Kidney (tissue), 22 donors: ENCODE measurements at places on chromosomes 5 and 9. TPM values are rescaled to one million over a fixed set of nuclear protein-coding genes. Genes with fewer than 3 reads are reported as not detected.
A peak's percentile ranks its signal among the peaks of the same experiment; 100 is the strongest.

DNA sequence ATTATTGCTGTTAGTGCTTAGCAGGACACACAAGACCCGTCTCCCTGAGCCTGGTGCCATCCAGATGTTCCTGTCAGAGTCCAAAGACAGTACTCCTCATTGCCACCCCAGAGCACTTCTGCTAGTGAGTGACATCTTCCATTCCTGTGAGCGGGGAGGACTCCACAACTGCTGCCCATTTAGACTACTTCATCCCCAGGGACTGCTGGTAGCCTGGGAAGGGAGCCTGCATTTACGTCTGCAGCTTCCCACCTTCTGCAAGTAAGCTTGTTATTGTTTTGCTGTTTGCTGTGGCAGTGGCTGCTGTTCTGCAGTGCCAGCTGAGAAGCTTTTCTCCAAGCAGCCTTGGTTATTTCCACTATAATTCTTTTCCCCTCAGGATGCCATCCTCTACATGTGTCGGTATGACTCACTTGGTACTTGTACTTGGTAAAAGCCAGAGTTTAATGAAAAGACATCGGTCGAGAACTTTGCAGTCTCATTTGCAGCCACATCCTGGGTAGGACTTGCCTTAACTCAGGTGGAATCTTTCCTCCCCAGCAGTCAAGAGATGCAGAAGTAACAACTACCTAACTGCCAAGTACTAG is 10.6 kb upstream of the MAP1B start:
- H3K27me3 ChIP-seq = no peaks in the 10 kb centered on the region
- H3K36me3 ChIP-seq = no peaks in the 10 kb centered on the region
- no peak overlapping the region for H3K4me3 ChIP-seq
- no peaks in the 10 kb centered on the region for H3K4me1 ChIP-seq

- DNase-seq = no peak
- H3K4me1 ChIP-seq = peaks cover under 1% of the 10 kb centered on the region
- H3K27me3 ChIP-seq = no peaks in the 10 kb centered on the region
These were observed 10.9 kb downstream of the MGAT1 start for GRCh38 chr5:180791611-180792213.

- no peaks in the 10 kb centered on the region for H3K4me1 ChIP-seq
- no peak overlapping the region for H3K27ac ChIP-seq
- no peaks in the 10 kb centered on the region for H3K36me3 ChIP-seq
- H3K27me3 ChIP-seq = no peaks in the 10 kb centered on the region
- no peak for DNase-seq
These were observed 53.0 kb downstream of the TSSK1B start for GRCh38 chr5:113381791-113382190.

GRCh38 chr5:135599421-135600151 is 20.8 kb upstream of the CXCL14 start:
- no peaks in the 10 kb centered on the region for H3K27me3 ChIP-seq
- DNase-seq = no peak
- no peaks in the 10 kb centered on the region for H3K36me3 ChIP-seq
- peaks cover 17% of the 10 kb centered on the region for H3K4me1 ChIP-seq

DNA sequence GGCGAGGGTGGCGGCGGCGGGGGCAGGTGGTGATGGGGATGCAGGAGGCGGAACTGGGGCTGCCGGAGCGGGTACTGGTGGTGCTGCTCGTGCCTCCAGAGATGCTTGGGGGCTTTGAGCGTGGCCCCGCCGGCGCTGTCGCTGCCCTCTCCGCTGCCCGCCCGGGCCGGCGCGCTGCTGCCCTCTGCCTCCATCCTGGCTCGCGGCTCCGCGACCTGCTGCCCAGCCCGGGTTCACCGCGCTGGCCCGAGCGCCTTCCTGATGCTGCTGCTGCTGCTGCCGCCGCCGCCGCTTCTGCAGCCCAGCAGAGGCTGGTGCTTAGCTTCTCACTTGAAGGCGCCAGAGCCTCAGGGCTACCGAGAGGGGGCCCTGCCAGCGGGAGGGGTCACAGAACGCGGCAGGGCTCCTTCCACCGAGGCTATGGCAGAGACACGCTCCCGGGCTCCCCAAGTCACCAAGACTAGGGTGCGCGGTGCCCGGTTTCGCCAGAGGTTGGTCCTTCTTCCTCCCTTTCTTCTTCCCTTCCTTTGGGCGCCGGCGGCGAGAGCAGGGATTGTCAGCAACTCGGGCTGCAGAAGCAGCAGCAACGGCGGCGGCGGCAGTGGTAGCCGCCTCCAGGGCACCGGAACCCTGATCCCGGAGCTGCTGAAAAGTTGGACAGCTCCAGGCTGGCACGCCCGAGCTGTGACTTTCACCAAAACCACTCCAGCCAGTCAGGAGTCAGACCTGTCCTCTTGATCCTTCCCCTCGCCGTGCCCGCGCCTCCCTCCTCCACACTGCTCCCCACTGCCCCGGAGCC is at the start of gene PDE4D:
TSS of gene PDE4D (minus strand) at position 298 of the 799 bp plus-strand sequence.
- H3K36me3 ChIP-seq = no peaks in the 10 kb centered on the region
- DNase-seq = peak; percentile 89
- H3K27ac ChIP-seq = no peak within 1 kb of the TSS
- no peaks in the 10 kb centered on the region for H3K4me1 ChIP-seq
- H3K4me3 ChIP-seq = no peak within 1 kb of the TSS

- H3K27ac ChIP-seq = peak within 1 kb of the TSS; percentile 89
- no peaks in the 10 kb centered on the region for H3K36me3 ChIP-seq
- H3K4me3 ChIP-seq = peak within 1 kb of the TSS; percentile 84
- H3K4me1 ChIP-seq = no peaks in the 10 kb centered on the region
These were observed at the start of gene FNBP1 for GRCh38 chr9:130042885-130043653. Gene FNBP1, minus strand, starts transcription at chr9:130043189. Its CDS starts 214 bp downstream, at chr9:130042975.

DNA sequence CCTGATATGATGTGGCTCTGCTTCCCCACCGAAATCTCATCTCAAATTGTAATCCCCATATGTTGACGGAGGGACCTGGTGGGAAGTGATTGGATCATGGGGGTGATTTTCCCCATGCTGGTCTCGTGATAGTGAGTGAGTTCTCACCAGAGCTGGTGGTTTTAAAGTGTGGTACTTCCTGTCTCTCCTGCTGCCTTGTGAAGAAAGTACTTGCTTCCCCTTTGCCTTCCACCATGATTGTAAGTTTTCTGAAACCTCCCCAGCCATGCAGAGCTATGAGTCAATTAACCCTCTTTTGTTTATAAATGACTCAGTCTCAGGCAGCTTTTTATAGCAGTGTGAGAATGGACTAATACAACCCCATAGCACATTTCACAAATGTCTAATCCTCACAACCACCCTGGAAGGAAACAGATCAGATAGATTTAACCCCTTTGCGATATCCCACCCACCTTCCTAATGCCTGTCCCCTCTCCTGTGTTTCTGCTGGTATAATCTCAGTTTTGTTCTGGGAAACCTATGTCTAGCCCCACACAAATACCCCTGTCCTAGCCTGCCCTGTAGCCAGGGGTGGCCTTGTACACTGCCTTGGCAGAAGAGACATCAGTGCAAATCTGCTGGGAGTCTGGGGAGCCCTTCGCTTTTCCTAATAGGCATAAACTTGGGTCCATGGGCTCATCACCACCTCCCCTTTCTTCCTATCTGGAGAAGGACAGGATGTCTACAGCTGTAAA is 157.0 kb upstream of the RAI14 start:
- H3K27me3 ChIP-seq = no peaks in the 10 kb centered on the region
- H3K4me3 ChIP-seq = no peak overlapping the region
- H3K4me1 ChIP-seq = peaks cover 13% of the 10 kb centered on the region
- no peaks in the 10 kb centered on the region for H3K36me3 ChIP-seq
- no peak for DNase-seq
- H3K27ac ChIP-seq = no peak overlapping the region

- H3K27me3 ChIP-seq = no peaks in the 10 kb centered on the region
- H3K27ac ChIP-seq = no peak overlapping the region
- H3K4me1 ChIP-seq = no peaks in the 10 kb centered on the region
- H3K36me3 ChIP-seq = no peaks in the 10 kb centered on the region
These were observed 15.5 kb upstream of the TRIM32 start for GRCh38 chr9:116671605-116672004.

DNA sequence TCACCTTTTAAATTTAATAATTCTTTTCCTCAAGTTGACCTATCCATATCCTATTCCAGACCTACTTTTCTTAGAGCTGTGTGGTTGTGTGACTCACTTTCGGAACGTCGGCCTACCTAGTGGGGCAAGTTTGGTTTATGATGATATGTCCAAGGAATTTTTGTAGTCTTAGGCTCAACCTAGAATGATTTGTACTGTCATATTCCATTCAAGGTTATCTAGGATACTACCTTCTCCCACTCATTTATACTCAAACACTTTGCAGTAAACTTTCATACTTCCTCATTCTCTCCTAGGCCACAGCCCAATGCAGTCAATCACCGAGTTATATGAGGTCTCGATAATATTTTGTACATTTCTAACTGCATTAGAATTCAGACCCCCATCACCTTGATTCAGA is 61.9 kb downstream of the PIK3R1 start:
- H3K27me3 ChIP-seq = no peaks in the 10 kb centered on the region
- peaks cover 20% of the 10 kb centered on the region for H3K36me3 ChIP-seq
- no peaks in the 10 kb centered on the region for H3K4me1 ChIP-seq
- no peak overlapping the region for H3K4me3 ChIP-seq

GRCh38 chr5:128782446-128782845 is 182.8 kb upstream of the SLC27A6 start:
- no peaks in the 10 kb centered on the region for H3K4me1 ChIP-seq
- no peaks in the 10 kb centered on the region for H3K27me3 ChIP-seq
- H3K27ac ChIP-seq = no peak overlapping the region
- H3K36me3 ChIP-seq = no peaks in the 10 kb centered on the region
- H3K4me3 ChIP-seq = no peak overlapping the region

DNA sequence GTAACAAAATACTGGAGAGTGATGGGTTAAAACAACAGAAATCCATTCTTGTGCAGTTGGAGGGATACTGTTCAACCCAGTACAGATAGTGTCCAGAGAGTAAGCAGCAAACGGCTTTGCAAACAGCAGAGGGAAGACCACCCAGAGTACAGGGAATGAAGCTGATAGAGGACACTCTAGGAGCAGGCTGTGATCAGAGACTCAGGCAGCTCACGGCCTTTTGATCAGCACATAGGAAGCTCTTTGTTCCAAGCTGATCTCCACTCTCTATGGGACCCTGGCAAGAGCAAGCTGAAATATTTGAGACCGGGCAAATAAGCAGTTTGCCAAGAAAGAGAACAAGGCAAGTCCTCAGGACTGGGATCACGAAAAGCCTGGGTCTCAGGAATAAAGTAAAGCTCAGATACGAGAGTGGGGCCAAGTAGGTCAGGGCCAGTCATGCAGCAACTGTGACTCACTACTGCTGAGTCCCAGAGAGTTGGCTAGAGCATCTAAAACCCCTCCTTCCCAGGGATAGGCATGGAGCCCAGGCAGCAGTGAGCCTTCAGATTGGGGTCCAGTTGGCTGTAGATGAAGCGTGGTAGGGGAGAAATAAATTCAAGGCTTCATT is 52.4 kb downstream of the MELK start:
- H3K4me3 ChIP-seq = no peak overlapping the region
- H3K27ac ChIP-seq = no peak overlapping the region
- H3K27me3 ChIP-seq = no peaks in the 10 kb centered on the region
- H3K4me1 ChIP-seq = no peaks in the 10 kb centered on the region

DNA sequence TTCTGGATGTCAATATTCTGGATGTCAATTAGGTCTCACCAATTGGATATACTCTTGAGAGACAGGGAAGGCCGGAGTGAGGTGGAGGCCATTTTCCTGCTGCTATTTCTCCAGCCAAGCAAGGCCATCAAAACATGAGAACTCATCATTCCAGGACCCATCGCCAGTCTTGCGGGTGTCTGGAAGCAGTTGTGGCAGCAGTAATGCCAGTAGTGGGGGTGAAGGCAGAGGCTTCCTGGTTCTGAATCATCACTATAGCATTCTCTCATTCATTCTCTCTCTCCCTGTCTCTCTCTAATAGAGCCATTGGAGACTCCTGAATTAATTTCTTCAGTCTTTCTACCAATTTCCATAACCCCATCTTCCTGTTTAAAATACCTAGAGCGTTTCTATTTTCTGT is 71.8 kb downstream of the EGFLAM start:
- no peak overlapping the region for H3K27ac ChIP-seq
- no peak for DNase-seq
- H3K4me1 ChIP-seq = no peaks in the 10 kb centered on the region
- no peak overlapping the region for H3K4me3 ChIP-seq
- no peaks in the 10 kb centered on the region for H3K27me3 ChIP-seq

GRCh38 chr9:92640398-92641091 is 29.4 kb downstream of the IPPK start:
- H3K4me3 ChIP-seq = no peak overlapping the region
- H3K4me1 ChIP-seq = no peaks in the 10 kb centered on the region
- H3K27me3 ChIP-seq = no peaks in the 10 kb centered on the region
- H3K36me3 ChIP-seq = peaks cover 49% of the 10 kb centered on the region

GRCh38 chr5:18117968-18118367 is 483.7 kb downstream of the TAF11L14 start:
- H3K27me3 ChIP-seq = no peaks in the 10 kb centered on the region
- H3K4me3 ChIP-seq = no peak overlapping the region
- H3K27ac ChIP-seq = no peak overlapping the region
- no peaks in the 10 kb centered on the region for H3K36me3 ChIP-seq

DNA sequence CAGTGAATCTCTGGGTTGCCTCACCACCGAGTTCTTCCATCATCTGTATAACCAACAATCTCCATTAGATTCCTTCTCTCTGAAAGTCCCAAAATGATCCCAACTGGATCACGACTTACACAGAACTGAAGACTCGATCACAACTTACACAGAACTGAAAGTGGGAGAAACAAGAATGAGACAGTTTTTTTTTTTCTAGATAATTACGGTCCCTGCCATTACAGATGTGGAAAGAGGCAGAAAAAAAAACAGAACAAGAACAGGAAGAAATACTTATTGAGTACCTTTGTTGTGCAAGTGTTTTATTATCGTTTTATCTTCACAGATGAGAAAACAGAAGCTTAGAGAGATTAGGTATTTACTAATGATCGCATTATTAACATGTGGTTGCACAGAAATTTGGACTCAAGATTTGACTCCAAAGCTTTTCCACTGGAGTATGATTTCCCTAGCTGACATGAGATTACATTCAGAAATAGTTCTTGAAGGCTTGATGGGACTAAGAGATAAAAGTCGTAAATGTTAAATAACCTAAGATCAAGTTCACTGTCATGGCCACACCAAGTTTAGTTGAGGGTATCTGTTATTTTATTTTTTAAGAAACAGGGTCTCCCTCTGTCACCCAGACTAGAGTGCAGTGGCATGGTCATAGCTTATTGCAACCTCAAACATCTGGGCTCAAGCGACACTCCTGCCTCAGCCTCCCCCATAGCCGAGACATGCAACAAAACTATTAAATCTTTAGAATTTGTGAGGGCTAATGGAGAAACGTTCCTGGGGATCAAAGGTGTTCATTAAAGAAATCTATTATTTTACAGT is 8.9 kb downstream of the PLK2 start:
- H3K4me3 ChIP-seq = no peak overlapping the region
- DNase-seq = no peak
- H3K4me1 ChIP-seq = no peaks in the 10 kb centered on the region
- H3K36me3 ChIP-seq = peaks cover 18% of the 10 kb centered on the region

GRCh38 chr5:56323505-56323904 is 90.4 kb upstream of the ANKRD55 start:
- peaks cover 3% of the 10 kb centered on the region for H3K4me1 ChIP-seq
- H3K27ac ChIP-seq = peak overlapping the region; percentile 10
- H3K4me3 ChIP-seq = no peak overlapping the region
- DNase-seq = no peak
- H3K27me3 ChIP-seq = no peaks in the 10 kb centered on the region

The GMCL2 gene
- total RNA-seq = not detected

The CCT5 gene
- total RNA-seq = 136 TPM

The CARTPT gene
- total RNA-seq = not detected

The GPR21 gene
- total RNA-seq = 4.1 TPM

The TICAM2 gene
- total RNA-seq = 7.6 TPM

The HOMER1 gene
- total RNA-seq = 9.2 TPM

The LPAR1 gene
- 28.2 TPM for total RNA-seq

The TAF1L gene
- total RNA-seq = not detected

The CCL27 gene
- total RNA-seq = not detected
